IMR-90 (cell line): ENCODE measurements at places on chromosomes 5 and 9.

DNA sequence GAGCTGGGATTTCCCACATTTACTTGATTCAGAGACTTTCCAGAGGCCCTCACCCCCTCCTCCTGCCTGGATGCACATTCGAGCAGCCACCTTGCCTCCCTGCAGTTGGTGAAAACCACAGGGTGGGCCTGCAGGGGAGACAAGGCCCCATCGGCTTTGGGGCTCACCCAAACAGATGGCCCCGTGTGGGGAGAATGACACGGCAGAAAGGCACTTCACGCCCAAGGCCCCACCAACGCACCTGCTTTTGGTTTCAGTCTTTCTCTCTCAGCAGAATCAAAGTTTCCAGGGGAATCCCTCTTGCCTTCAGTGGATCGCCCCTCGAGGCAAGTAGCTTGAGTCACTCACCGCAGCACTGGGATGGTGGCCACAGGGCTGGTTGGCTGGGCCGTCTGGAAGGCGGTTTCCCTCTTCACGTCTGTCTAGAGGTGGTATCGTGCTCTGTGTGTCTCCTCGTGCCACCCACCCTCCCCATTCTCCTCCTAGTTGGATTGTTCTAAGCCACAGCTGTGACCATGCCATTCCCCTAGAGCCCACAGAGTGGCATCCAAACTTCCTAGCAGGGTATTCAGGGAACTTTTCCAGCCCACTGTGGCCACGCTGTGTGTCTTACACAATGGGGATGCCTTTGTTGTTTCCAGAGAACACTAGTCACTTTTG is 31.8 kb downstream of the SEC61B start:
- H3K27ac ChIP-seq, result no peak overlapping the region
- no peak overlapping the region for H3K4me3 ChIP-seq
- DNase-seq, result no peak
- 0 out of 2 replicates have a peak, but pooled peaks cover 4% of the 10 kb centered on the region for H3K27me3 ChIP-seq
- no peaks in the 10 kb centered on the region for H3K4me1 ChIP-seq

DNA sequence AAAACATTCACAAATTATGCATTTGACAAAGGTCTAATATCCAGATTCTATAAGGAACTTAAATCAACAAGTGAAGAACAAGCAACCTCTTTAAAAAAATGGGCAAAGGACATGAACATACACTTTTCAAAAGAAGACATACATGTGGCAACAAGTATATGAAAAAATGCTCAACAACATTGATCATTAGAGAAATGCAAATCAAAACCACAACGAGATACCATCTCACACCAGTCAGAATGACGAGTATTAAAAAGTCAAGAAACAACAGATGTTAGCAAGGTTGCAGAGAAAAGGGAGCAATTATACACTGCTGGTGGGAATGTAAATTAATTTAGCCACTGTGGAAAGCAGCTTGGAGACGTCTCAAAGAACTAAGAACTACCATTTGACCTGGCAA is 38.9 kb upstream of the TNFSF15 start:
- peaks cover 7% of the 10 kb centered on the region for H3K27me3 ChIP-seq
- H3K4me1 ChIP-seq, result no peaks in the 10 kb centered on the region
- H3K4me3 ChIP-seq, result no peak overlapping the region
- H3K36me3 ChIP-seq, result no peaks in the 10 kb centered on the region
- DNase-seq, result no peak

GRCh38 chr5:80114860-80115259 is 79.7 kb downstream of the THBS4 start:
- peaks cover 7% of the 10 kb centered on the region for H3K27me3 ChIP-seq
- H3K4me3 ChIP-seq, result no peak overlapping the region
- no peaks in the 10 kb centered on the region for H3K36me3 ChIP-seq
- no peaks in the 10 kb centered on the region for H3K4me1 ChIP-seq

GRCh38 chr5:56154732-56155484 is 78.2 kb downstream of the ANKRD55 start:
- H3K4me1 ChIP-seq, result peaks cover 17% of the 10 kb centered on the region
- DNase-seq, result no peak
- H3K27me3 ChIP-seq, result no peaks in the 10 kb centered on the region
- peak overlapping the region; percentile 68; the same call in 1 of the 2 replicates for H3K27ac ChIP-seq
- H3K4me3 ChIP-seq, result no peak overlapping the region

DNA sequence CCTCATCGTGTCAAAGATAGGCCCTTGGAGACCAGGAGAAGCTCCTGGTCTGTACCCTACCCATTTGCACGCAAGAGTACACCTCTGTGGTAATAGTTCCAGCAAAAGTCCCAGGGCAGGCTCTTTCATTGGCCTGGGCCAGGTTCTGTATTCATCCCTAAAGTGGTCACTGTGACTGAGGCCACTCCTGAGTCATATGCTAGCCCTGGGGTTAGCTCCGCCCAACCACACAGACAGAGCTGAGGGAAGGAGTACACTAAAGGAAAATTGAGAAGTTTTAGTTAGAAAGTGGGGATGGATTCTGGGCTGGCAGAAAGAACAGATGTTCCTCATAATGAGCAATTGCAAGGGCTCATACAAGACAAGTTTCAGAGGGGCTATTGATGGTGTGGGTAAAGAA is 206.7 kb downstream of the ARHGAP26 start:
- H3K4me3 ChIP-seq, result no peak overlapping the region
- H3K27me3 ChIP-seq, result no peaks in the 10 kb centered on the region
- H3K36me3 ChIP-seq, result no peaks in the 10 kb centered on the region
- peaks cover 20% of the 10 kb centered on the region for H3K4me1 ChIP-seq
- no peak overlapping the region for H3K27ac ChIP-seq
- DNase-seq, result peak; percentile 29

DNA sequence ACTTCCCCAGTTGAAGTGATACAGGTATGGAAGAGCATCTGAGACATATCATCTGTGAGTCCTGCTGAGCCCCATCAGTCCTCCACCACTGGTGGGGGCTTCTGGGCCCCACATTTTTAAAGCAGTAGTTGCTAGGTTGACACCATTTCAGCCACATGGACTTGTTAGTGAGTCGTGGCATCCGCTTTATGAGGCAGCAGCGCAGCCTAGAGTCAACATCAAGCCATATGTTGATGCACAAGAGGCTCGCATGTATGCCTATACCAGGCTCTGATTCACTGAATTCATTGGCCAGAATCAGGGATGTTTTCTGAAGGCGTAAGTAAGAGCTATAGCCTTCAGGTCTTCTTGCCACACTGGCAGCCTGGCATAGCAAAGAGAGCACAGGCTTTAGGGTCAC is 26.8 kb downstream of the ZNF346 start:
- H3K4me1 ChIP-seq, result no peaks in the 10 kb centered on the region
- no peak for DNase-seq
- H3K4me3 ChIP-seq, result no peak overlapping the region
- H3K27ac ChIP-seq, result no peak overlapping the region

DNA sequence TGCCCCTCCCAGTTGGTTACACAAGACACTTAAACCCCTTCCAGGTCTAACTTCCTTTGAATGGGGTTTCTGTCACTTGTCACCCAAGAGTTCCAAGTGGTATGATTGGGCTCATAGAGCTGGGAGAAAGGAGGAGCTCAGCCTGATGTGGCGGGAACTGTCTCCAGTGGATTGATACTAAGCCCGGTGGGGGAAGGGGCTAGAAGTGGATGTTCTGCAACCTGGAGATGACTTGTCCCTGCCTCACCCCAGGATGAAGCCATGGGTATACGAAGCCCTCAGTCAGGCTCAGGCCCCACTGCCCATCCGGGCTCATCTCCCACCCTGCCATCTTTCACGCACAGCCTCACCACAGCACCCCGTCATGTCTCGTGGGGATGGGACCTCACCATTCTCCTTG is 203.9 kb downstream of the CDK5RAP2 start:
- H3K27ac ChIP-seq, result no peak overlapping the region
- peaks cover 10% of the 10 kb centered on the region for H3K4me1 ChIP-seq
- H3K36me3 ChIP-seq, result no peaks in the 10 kb centered on the region
- no peak overlapping the region for H3K4me3 ChIP-seq
- no peaks in the 10 kb centered on the region; the same call in 1 of the 2 replicates for H3K27me3 ChIP-seq

- peaks cover 23% of the 10 kb centered on the region for H3K36me3 ChIP-seq
- H3K27me3 ChIP-seq, result no peaks in the 10 kb centered on the region
- peak overlapping the region; percentile 98 for H3K27ac ChIP-seq
- H3K4me3 ChIP-seq, result peak overlapping the region; percentile 69
- DNase-seq, result no peak
Observed at GRCh38 chr9:125241863-125242739, 958 bp upstream of the HSPA5 start.

DNA sequence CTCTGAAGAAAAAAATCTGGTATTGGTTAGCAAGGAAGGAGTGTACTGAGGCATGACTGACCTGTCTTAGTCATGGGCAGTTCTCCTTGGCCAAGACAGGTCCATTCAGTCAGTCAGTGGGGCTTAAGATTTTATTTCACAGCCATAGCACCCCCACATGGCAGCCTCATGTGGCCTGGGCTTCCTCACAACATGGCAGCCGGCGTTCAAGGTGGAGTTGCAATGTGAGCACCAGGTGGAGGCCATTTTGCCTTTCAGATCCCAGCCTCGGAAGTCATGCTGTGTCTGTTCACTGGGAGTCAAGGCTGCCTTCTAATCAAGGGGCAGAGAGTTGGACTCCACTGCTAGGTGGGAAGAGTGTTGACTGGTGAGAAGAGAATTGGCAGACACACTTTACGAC is 10.3 kb upstream of the CARD19 start:
- no peaks in the 10 kb centered on the region; the same call in 1 of the 2 replicates for H3K27me3 ChIP-seq
- no peak for DNase-seq
- peaks cover 3% of the 10 kb centered on the region for H3K4me1 ChIP-seq

- H3K4me3 ChIP-seq, result no peak overlapping the region
- no peaks in the 10 kb centered on the region for H3K27me3 ChIP-seq
- H3K36me3 ChIP-seq, result no peaks in the 10 kb centered on the region; the same call in 1 of the 2 replicates
- peak; percentile 37 for DNase-seq
Observed at GRCh38 chr5:154274828-154275185, 84.3 kb downstream of the GALNT10 start.
